ENCODE measurements at places on chromosomes 4 and X.
A peak's percentile ranks its signal among the peaks of the same experiment; 100 is the strongest.

- no peak for DNase-seq
Observed at GRCh38 chrX:40368611-40369061, 212.1 kb upstream of the ATP6AP2 start.

- DNase-seq: peak; percentile 82
Observed at GRCh38 chr4:20253735-20254409, 2.2 kb downstream of the SLIT2 start.

GRCh38 chr4:40335525-40335894 is 377 bp downstream of the CHRNA9 start:
- no peak for DNase-seq

GRCh38 chrX:23742174-23742696 is 841 bp downstream of the ACOT9 start:
- DNase-seq: peak; percentile 49

DNA sequence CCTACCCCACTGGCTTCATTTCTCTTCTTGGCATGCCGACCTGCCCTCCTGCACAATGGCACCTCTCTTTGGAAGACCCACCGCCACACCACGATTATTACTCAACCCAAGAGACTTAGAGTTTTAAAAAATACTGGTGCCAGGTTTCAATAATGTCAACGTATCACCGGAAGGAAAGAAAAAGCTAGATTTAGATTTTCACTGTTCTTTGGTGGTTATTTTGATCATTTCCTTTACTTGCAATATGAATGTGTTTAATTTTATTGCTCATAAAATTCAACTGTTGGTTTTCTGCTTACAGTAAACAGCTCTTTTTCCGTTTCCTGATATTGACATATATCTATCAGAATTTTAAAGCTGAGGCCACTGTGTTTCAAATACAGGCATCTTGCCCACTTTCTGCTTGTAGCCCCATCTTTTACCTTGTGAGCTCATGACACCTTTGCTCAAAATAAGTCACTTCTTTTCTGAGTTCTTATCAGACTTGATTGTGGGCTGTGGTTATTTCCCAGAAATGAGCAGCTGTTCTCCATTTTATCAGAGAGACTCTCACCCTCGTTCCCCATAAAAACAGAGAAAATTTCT is 439.1 kb downstream of the INPP4B start:
- no peak for DNase-seq

- no peak for DNase-seq
Observed at GRCh38 chr4:167964766-167965373, 127.5 kb upstream of the ANXA10 start.
